Nephron progenitor cell (in vitro differentiated cells): ENCODE measurements at places on chromosomes 3 and 15.

GRCh38 chr3:17258823-17259436 lies 374.2 kb downstream of the PLCL2 start:
- no peaks in the 10 kb centered on the region for H3K27me3 ChIP-seq
- peaks cover 6% of the 10 kb centered on the region for H3K36me3 ChIP-seq
- H3K4me1 ChIP-seq, result no peaks in the 10 kb centered on the region

DNA sequence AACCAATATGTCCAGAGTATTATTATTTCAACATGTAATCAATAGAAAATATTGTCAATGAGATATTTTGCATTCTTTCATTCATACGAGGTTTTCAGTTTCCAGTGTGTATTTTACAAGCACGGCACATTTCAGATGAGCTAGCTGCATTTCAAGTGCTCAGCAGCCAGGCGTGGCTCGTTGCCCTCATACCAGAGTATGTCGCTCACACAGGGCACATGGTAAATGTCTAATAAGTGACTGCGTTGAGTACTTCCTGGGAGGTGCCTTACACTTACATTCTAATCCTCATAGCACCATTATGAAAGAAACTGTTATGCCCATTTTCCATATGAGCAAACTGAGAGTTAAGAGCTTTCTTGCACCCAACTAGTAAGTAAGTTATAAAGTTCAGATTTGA lies 47.4 kb downstream of the TMEM266 start:
- peaks cover 5% of the 10 kb centered on the region for H3K36me3 ChIP-seq
- peaks cover 10% of the 10 kb centered on the region for H3K4me1 ChIP-seq
- H3K27me3 ChIP-seq, result peaks cover 15% of the 10 kb centered on the region
- no peak for DNase-seq

DNA sequence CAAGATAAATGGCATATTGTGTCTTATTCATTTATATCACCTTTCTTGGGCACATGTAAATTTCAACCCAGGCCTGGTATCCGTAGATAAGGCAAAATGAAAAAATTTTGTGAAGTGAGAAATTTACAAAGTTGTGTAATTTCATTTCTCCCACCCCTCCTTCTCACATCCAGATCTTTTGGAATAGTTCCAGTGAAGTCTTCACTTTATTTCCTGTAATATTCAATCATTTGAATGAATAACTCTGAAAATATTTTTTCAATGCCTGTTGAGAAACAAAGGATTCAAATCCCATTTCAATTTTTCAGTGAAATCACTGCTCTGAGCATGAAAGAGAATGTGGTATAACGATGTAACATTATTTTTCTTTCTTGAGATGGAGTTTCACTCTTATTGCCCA lies 53.4 kb downstream of the BTLA start:
- H3K36me3 ChIP-seq, result no peaks in the 10 kb centered on the region
- no peak overlapping the region for H3K4me3 ChIP-seq
- H3K27ac ChIP-seq, result no peak overlapping the region
- no peak for DNase-seq
- no peaks in the 10 kb centered on the region for H3K4me1 ChIP-seq
- no peaks in the 10 kb centered on the region for H3K27me3 ChIP-seq

DNA sequence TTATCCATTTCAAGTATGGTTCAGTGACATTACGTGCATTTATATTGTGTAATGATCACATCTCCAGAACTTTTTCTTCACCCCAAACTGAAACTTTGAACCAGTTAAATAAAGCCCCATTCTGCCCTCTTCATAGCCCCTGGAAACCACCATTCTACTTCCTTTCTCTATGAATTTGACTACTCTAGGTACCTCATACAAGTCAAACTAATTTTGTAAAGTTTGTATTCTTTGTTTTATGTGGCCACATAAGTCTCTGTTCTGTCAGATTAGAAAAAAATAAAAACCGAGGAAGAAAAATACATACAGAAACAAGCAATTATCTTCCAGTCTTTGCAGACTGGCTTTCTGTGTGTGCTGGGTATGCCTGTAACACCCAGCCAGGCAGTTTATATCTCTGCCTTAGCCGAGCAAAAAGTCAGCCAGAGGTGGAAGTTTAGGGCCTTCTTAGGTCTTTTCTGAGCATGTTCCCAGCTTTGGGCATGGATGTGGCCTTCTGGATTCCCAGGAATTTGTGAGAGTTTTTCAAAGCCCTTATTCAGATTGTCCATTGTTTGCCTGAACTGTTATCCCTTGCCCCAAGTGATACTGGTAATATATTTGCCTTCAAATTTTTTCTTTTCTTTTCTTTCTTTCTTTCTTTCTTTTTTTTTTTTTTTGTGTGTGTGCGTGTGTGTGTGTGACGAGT lies 6.0 kb upstream of the GRAMD1C start:
- no peaks in the 10 kb centered on the region for H3K36me3 ChIP-seq
- H3K4me1 ChIP-seq, result no peaks in the 10 kb centered on the region
- no peak for DNase-seq
- peaks cover 6% of the 10 kb centered on the region for H3K27me3 ChIP-seq

DNA sequence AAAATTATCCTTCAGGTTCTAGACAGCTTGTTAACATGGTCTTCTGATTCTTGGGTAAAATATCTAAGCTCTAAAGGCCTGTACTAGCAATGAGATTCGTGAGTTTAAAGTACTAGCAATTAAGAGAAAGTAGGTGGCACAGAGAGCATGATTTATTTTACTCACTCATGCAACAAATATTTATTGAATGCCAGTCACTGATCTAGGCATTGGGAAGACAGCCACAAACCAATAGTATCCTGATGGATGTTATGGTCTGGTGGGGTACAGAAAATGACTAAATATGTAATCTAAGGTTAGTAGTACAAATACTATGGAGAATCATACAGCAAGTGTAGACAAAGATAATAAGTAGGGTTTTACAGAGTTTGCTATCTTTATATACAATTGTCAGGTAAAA lies 751.3 kb downstream of the ZNF385D start:
- no peak overlapping the region for H3K27ac ChIP-seq
- H3K36me3 ChIP-seq, result no peaks in the 10 kb centered on the region
- no peaks in the 10 kb centered on the region for H3K4me1 ChIP-seq
- no peak for DNase-seq
